WTC11 (cell line): ENCODE measurements at places on chromosomes 1 and 21.
A peak's percentile ranks its signal among the peaks of the same experiment; 100 is the strongest.

DNA sequence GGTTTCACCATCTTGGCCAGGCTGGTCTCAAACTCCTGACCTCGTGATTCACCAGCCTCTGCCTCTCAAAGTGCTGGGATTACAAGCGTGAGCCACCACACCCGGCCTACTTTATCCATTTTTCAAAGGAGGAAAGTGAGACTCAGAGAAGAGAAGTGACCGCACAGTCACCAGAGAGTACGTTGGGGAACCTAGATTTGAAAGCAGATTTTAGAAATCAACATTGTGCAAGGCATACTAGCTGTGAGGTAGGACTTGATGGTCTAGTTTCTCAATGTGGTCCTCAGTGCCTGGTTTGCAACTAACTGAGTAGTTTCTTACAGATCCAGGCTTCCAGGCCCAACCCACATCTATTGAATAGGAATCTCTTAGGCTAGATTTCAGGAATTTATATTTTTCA, 1.7 kb upstream of the PRCC start:
- DNase-seq = no peak

- DNase-seq = no peak
Measured at GRCh38 chr1:234476172-234476571, 2.8 kb downstream of the TARBP1 start.

DNA sequence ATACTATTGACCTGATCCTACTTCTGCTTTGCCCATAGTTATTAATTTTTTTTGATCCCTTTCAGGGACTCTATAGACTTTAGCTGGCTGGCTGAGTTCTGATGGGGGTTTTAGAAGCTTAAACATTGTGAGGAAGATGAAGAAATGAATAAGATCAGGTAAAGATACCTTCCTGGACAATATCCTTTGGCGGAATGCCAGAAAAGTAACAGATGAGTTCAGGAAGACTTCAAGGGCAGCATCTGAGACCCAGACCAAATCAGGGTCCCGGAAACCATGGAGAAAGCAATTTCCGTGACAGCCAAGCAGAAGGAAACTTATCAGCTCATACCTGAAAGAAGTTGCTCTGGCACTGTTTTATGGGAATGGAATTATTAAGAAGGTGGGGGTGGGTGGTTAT, 100.4 kb downstream of the XCL2 start:
- no peak for DNase-seq

DNA sequence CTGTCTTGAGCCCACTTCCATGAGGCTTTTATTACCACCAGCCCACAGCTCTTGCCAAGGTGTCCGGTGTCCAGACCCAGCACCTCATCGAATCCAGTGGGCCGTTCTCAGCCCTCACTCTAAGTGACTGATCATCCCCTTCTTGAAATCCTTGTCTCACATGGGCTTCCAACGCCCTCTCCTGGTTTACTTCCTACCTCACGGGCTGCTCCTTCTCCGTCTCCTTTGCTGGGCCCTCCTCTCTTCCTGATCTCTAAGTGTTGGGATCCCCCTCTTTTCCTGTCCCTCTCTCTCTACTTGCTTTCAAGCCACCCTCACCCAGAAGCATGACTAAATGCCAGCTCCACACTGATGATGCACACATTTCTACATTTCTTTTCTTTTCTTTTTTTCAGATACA, 9.0 kb upstream of the RHBG start:
- peak; percentile 63 for DNase-seq
